ENCODE measurements at places on chromosomes 4 and X.

DNA sequence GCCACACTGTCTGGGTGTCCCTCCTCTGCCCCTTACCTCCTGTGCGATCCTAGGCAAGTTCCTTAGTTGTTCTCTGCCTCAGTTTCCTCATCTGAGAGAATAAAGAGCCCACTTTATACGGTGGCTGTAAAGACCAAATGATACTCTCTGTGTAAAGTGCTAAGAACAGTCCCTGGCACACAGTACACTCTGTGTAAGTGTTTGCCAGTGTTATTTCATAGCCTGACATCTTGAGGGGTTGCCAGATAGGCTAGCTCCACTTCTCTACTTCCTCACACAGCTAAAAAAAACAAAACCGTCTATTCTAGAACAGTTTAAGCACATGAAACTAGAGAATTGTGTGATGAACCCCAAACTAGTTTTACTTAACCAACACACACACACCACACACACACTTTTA lies 17.1 kb downstream of the SPON2 start:
- DNase-seq = no peak

DNA sequence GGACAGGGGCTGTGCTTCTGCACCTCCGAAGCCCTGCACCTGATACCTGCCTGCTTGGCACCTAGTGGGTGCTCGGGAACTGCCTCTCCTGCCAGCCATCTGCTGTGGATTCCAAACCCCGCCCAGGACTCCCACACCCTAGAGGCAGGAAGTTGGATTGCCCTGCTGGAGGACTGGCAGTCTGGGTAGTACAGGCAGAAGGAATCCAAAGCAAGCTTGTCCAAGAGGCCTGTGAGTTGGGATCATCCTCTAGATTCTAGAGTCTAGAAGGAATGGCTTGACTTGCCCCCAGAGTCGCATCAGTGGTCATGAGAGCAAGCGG lies 64.6 kb upstream of the MTM1 start:
- no peak for DNase-seq

DNA sequence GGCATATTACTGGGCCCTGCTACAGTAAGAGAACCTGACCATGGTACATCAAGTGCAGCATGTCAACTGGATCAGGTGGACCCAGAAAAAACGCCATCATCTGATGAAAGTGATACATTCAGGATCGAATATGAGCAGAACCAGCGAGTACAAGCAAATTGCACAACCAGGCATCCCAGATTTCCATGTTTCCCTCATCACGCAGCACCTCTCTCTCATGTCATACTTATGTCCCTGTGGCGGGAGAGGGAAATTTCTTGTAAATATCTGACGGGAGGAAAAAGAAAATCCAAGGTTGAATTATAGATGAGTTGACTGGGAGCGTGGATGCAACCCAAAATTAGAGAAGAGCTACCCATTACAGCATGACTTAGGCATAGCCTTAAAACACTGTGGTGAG lies 608.5 kb upstream of the FAT1 start:
- DNase-seq = no peak

DNA sequence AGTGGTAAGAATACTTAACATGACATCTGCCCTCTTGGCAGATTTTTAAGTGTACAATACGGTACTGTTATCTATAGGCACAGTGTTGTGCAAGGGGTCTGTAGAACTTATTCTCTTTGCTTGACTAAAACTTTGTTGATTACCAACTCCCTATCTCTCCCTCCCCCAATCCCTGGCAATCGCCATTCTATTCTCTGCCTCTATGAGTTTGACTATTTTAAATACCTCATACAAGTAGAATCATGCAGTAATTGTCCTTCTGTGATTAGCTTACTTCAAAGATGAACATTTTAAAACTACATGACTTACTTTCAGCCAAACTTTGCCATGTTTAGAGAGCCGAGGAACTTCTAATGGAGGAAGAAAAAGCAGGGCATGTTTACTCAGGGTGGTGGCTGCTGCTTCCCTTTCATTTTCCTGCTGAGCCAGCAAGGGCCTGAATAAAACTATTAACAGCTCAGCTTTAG lies 62.4 kb downstream of the APOO start:
- peak; percentile 49 for DNase-seq

Data from cardiac fibroblast (primary cell).